ENCODE measurements at places on chromosomes 7 and 10.
A peak's percentile ranks its signal among the peaks of the same experiment; 100 is the strongest.

- ATAC-seq = no peak
These were observed 167.1 kb upstream of the PRR15 start for GRCh38 chr7:29396563-29396962.

GRCh38 chr10:132112611-132113010, 46.9 kb downstream of the JAKMIP3 start:
- no peak for ATAC-seq

GRCh38 chr7:47351233-47352154, 230.4 kb downstream of the TNS3 start:
- no peak for ATAC-seq

DNA sequence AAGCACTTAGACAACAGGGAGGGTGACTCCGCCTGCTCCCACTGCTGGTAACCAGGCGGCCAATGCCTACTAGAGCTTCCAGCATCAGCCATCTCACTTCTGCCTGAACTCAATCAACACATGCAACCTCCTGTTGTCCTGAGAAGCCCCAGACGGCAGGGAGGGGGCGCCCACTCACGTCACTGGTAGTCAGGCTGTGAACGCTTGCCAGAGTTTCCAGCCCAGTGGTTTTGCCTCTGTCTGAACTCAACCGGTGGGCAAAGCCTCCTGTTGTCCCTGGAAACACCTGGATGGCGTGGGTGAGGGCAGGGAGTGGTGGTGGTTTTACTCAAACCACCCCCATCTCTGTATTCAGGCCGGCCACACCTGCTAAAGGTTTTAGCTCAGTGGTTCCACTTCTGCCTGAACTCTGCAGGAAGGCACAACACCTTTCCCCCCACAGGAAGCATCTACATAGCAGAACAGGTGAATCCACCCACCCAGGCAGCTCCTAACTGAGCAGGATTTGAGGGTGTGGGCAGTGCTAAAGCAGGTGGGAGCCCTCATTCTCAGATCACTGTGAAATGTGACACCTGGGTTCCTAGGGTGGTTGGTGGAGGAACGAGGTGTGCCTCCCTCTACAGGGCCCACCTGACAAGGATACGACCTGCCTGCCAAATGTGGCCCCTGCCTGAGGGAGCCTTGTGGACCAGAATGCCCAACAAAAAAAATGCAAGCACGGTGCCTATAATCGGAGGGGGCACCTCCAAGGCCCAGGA, 563.0 kb upstream of the SEMA3D start:
- no peak for ATAC-seq

- ATAC-seq = peak; percentile 49
These were observed 42.5 kb downstream of the MYO1G start for GRCh38 chr7:44936322-44936721.

GRCh38 chr10:43202224-43202656, 64.0 kb downstream of the CSGALNACT2 start:
- ATAC-seq = peak; percentile 59

DNA sequence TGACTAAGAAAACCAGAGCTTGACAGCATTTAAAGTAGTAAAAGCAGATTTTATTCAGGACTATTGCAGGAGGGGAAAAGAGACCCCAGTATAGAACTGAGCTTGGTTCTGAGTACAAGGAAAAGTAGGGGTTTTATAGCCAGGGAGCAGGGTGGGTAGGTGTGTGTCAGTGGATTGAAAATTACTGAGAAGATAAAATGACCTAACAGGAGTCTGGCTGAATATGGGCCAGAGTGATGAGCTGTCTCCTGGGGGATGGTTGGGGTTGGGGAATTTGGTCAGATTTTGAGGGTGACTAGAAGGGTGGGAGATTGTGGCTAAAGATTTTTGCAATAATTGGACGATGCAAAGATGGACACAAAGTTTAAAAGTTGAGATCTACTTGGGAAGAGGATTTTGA, 114.0 kb downstream of the ST7 start:
- ATAC-seq = no peak

DNA sequence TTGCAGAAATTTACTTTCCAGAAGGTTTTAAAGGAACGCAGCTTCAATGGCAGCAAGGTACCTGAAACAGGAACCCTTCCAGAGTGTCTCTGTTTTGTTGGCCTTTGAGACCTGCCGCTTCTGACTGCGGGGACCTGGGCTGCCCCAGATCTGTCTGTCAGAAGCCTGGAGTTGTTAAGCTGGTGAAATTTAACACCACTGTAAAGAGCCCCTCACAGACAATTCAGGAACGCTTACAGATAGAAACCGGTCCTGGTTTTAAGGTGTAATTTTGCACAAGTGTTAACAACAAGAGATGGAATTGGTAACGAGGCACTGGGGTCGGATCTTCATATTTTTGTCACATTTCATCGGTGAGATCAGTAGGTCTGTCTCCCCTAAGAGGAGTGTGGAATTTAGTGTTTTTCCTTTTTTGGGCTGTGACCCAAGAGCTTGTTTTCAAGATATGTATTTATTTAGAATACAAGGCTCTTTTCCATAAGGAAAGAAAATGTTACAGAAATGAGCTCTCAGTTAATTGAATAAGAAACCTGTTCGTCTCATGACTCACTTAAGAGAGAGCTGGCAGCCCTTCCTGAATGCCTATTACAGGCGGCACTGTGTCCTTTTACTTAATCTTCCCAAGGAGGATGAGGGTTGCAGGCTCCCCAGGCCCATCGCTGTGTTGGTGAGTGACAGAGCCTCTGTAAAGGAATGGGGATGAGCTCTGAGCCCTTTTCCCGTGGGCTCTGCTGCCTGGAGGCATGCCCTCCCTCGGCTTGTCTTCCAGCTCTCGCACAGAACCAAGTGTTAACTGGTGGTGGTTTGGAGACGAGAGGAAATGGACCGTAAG, 168.7 kb downstream of the CUX1 start:
- ATAC-seq = no peak

DNA sequence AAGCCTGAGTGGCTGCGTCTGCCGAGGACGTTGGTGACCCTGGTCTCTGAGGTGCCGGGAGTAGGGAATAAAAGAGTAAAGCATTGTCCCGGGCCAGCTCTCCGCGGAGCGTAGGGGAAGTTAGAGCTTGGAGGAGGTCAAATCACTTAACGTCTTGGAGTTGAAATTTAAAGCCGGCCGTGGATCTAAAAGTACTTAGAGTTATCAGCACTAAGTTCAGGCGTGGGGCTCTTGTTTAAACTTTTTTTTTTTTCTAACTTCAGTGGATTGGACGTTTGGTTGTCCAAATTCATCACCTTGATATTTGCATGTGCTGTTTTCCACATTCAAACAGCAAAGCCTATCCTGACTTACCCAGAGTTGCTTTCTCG, 700 bp downstream of the NIPSNAP2 start:
- ATAC-seq = no peak

GRCh38 chr10:126533644-126534043, 136.8 kb downstream of the C10orf90 start:
- no peak for ATAC-seq

DNA sequence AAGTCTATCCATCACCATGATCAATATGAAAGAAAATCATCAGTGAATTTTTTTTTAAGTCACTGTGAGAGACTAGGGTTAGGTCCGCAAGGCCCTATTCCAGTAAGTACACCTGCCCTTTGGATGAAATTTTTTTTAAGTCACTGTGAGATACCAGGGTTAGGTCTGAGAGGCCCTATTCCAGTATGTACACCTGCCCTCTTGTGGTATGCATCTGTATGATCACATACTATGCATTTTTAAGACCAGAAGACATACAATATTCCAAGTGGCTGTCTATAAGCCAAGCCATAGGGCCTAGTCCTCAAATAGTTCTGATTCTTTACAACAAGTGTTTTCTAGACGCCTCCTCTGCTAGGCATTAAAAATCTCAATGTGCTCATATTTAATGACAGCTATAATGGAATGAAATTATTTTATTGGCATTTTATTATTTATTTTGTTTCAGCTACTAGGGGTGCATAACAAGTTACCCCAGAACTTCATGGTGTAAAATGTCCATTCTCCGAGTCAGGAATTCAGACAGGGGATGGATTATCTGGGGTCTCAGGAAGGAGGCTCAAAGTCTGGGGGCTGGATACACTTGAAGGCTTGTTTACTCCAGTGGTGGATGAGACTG, 53.1 kb downstream of the TEX36 start:
- no peak for ATAC-seq

GRCh38 chr7:156397249-156397648, 243.3 kb upstream of the RNF32 start:
- ATAC-seq = no peak

DNA sequence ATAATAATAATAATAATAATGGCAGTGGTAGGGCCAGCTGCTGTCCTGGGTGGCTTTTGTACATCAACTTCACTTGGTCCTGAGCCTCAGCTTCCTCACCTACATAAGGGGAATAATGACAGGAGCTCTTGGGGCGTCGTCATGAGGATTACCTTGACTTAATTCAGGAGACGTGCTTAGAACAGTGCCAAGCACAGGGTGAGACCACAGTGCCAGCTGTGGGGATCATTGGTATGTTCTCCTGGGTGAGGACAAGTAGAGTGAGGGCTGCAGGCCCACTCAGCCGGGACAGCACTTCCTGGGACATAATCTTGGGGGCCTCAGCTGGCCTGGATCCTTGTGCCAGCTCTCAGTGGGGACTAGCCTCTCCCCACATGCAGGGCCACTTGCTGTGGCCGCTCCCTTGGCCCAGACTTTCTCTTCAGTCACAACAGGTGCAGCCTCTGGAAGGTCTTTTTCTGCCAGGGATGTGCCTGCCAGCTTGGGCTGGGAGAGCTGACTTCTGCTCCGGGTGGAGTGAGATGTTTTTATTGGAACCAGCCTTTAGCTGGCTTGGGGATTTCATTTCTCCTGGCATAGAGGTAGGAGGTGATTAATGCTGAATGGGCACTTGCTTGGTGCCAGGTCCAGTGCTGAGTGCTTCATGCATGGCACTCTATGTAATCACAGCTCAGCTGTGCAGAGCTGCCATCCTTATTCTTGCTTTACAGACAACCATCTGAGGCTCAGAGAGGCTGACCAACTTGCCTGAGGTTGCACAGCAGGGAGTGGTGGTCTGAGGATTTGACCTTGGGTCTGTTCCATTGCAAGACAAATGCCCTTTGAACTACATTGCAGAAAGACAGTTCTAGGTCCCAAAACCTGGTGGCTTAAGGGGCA, 45.3 kb downstream of the TSPAN15 start:
- ATAC-seq = no peak

GRCh38 chr10:73863039-73863817, 11.1 kb downstream of the CAMK2G start:
- ATAC-seq = no peak

DNA sequence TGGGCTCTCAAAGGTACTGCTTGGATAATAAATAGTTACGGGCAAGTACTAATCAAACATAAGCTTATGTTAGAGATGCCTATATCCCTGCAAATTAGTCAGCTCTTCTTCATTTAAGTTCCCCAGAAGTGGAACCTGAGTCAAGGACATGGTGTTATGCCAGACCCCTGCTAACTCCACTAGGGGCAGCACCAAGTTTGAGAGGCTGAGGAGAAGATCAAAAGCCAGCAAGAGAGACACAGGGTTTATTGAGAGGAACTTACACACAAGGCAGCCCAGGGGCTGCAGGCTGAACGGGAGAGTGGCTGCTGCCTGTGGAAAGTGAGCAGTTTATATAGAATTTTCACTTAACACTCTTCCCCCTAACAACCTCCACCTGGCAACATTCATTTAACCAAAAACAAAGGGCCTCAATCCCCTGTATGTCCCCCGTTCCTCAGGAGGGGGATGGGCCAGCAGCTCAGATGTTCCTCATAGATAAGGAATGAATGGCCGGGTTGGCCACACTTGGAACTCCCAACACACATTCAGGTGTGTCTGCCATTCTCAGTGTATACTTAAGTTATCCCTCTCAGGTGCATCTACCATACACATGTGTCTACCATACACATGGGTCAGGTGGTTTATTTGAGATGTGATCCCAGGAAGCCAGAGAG, 62.6 kb upstream of the GHITM start:
- no peak for ATAC-seq

GRCh38 chr7:25805027-25805687, 346.8 kb upstream of the NFE2L3 start:
- no peak for ATAC-seq

DNA sequence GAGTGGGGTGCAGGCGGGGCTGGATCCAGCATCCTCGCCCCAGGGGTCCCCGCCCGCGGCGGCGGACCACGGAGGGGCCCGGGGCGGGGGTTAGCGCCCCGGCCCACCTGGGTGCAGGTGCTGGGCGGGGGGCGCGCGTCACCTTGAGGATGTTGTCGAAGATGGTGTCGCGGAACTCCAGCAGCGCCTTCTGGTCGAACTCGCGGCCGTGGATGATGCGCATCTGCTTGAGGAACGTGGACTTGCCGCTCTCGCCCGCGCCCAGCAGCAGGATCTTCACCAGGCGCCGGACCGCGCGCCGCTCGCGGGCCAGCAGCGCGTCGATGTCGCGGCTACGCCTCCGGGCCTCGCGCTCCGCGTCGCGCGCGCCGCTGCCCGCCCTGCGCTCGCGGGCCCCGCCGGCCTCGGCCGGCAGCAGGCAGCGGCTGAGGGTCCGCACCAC, 376 bp downstream of the GNA12 start:
- peak; percentile 8 for ATAC-seq

- ATAC-seq = no peak
These were observed 276.0 kb upstream of the VWC2 start for GRCh38 chr7:49497471-49497870.

GRCh38 chr7:7327423-7327822, 145.1 kb downstream of the C1GALT1 start:
- ATAC-seq = no peak

DNA sequence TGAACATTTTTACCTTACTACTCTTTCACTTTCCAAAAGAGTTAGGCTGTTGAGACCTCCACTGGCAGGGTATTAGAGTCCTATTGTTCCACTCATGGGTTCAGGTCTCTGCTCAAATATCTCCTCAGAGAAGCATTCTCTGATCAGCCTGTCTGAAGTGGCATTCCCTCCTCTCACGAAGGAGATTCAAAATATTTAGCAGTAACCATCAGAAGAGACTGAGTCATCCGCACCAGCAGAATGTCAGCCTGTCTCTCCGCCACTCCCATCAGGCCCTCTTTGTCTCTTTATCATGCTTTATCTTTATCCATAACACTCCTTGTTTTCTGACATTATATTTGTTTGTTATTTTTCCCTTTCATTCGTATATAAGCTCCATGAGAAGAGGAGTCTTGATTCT, 79.1 kb downstream of the AASS start:
- ATAC-seq = no peak

DNA sequence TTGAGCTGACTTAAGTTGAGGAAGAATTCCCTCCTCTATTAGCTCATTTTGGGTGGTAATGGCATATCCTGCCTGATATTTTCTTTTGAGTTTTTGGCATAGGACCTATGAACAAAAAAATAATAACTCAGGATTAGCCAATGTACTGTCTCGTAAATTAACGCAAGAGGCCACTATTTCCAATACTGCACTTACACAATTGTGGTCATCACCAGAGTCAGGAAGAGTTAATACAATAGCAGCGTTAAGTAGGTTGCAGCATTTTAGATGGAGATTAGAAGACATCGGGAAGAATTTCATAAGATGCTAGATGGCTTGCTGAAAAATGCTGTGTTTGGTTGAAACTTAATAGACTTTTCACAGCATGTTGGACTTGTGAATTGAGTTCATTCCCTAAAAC, 36.4 kb downstream of the ANTXRL start:
- ATAC-seq = no peak

DNA sequence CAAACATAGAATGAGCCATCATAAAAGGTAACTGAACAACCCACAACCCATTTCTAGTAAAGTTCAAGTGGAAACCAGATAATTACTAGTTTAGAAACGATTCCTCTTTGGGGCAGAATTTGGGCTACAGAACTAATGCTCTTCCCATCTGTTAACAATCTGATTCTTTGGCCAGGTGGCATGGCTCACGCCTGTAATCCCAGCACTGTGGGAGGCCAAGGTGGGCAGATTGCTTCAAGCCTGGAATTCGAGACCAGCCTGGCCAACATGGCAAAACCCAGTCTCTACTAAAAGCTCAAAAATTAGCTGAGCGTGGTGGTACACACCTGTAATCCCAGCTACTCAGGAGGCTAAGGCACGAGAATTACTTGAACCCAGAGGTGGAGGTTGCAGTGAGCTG, 18.5 kb downstream of the CYP51A1 start:
- no peak for ATAC-seq

All from activated CD4-positive, CD25-positive, alpha-beta regulatory T cell treated with anti-CD3 and anti-CD28 coated beads, Interleukin-2, amount 50 U/mL, for 24 hours (primary cell).